ENCODE measurements at places on chromosomes 2 and 18.

- no peak for DNase-seq
Observed at GRCh38 chr2:164620873-164621763, at the start of gene GRB14. TSS of gene GRB14 (minus strand) at chr2:164621482. CDS start at chr2:164621309, 173 bp downstream.

DNA sequence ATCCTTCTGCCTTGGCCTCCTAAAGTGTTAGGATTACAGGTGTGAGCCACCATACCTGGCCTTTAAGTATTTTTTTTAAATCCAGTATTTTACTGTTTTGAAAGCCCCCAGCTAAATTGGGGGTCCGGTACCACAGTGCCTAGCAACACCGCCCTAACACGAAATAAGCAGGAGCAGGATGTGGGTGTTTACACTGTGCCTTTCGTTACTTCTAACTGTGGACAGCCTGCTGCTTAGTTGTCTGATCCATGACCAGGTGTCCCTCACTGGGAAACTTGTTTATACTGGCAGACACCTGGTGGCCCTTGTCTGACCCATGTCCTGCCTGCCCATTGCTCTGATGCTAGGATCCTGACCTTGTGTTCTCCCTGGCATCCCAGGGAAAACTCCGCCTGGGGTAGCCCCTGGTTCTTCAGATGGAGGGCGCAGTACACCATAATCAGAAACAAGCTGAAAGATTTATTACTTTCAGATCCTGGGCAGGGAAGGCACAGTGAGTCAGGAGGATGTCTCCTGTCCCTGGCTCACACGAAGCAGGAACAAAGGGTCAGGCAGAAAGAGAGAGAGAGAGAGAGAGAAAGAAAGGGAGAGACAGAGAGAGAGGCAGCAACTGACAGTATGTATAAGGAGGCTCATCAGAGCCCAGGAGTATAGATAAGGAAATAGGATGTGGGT, 55.7 kb downstream of the NCAPH start:
- DNase-seq: no peak

- no peak for DNase-seq
Observed at GRCh38 chr2:163595028-163595427, 140.8 kb downstream of the FIGN start.

- no peak for DNase-seq
Observed at GRCh38 chr18:26545335-26546123, 2.8 kb downstream of the KCTD1 start.

DNA sequence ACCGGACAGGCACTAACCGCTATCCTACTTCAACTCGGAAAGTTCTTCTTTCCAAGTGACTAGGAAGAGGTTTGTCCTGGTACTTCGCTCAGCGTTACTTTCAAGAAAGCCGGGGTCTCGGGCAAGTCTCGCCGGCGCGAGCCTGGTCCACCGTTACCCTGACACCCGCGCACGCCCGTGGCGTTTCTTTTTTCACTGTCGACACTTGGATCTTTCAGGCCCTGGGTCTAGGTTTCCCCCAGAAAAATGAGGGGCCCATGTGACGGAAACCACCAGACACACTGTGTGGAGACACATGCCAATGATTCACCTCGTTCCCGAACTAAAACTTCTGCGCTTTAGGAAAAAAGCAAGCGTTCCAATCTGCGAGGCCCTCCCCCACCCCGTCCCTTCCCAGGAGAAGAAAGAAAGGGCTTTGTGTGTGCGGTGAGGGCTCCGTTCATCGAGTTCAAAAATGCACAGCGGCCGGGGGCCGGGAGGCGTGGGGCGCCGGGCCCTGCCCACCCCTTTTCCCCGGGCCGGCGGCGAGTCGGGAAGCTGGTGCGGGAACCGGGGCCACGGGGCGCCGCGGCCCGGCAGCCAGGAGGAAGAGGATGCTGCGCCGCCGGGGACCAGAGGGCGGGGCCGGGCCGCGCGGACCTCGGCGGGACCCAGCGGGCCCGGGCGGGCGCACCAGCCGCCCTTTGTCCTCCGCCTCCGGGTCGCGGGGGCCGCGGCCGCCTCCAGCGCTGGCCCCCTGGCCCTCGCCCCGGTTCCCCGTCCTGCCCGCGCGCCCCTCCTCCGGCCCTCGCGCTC, 2.6 kb downstream of the ZNF521 start:
- no peak for DNase-seq

DNA sequence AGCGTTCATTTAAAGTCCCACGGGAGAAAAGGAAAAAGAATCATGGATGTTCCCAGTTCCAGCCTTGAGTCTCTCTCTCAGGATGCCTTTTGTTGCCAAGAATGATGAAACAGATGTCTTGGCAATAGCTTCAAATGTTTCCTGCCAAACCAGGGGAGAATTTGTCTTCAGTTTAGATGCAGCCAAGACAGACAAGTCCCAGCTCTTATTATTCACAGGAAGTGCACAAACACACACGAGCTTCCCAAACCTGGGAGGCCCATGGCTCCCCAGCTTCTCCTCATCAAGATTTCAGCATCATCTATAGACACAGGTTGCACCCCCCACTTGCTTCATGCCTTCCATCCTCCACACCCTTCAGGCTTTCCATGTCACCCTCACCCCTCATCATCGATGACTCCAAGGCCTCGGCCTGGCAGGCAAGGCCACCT, 45.9 kb downstream of the HS1BP3 start:
- no peak for DNase-seq

GRCh38 chr2:134943540-134943939, 24.9 kb downstream of the CCNT2 start:
- DNase-seq: no peak

DNA sequence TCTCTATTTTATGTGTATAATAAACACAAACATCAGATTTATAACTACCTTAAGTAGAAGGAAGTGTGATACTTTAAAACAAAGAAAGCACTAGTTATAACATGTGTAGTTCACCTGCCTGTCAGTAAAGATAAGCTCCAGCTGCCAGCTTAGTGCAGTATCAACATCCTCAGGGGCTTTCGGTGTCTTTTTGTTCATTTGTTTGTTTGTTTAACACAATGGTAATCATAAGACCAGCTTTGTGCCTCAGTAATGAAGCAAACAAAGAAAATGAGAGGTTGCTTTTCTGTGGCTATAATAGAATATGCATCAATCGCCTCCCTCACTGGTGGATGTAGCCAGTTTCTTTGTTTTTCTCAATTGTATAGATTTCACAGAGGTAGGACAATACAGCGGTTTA, 1499.0 kb upstream of the TMEFF2 start:
- peak; percentile 76 for DNase-seq

GRCh38 chr18:48142994-48143393, 212.5 kb upstream of the SMAD2 start:
- no peak for DNase-seq

- DNase-seq: no peak
Observed at GRCh38 chr2:66580166-66581049, 145.5 kb downstream of the MEIS1 start.

DNA sequence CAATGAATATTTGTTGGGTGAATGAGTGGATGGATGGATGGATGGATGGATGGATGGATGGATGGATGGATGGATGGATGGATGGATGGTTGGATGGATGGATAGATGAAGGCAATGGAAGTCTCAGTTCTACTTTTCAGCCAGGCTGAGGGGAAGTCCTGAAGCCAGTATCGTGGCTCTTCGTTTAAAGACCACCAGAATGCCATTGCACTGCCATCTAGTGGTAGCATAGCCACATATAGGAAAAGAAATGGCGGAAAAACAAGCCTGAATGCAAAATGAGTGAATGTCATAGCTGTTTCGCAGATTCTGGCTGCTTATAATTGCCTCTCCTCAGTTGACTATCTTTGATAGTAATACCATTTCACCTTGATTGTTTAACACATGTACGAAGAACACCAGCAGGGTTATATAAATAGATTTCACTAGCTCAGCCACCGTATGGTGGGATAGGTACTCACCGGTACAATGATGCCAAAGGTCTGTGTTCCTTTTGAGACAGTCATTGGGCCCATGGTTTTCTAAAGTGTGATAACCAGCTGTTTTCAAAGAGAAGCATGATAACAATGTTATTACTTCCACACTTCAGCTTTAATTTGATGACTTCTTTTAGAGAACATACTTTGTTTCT, 62.3 kb upstream of the GREB1L start:
- DNase-seq: peak; percentile 39

DNA sequence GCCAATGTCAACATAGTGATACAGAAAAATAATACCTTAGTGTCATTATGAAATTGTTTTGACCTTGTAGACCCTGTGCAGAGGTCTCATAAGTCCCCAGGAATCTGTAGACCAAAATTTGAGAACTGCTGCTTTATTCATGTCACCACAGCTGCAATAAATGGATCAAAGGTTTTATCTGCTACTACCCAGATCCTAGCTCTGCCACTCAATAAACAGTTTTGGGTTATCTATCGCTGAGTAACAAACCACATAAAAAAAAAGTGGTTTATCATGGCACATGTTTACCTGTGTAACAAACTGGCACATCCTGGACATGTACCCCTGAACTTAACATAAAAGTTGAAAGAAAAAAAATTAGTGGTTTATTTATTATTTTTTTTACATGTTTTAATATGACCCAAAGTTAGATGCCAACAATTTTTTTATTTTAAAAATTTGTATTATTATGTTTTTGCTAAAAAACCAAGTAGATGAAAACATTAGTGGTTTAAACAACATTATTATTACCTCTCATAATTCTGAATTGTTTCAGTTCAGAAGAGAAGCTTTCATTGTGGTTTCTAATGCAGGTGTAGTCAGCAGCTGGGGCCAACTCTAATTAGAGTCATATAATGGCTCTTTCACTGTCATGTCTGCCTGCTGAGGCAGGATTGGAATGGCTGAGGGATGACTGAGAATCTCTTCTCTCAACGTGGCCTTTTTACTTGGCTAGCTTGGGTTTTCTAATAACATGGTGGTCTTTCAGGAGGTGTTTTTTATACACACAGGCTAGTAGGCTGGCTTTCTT, 103.3 kb upstream of the SLC38A11 start:
- no peak for DNase-seq

DNA sequence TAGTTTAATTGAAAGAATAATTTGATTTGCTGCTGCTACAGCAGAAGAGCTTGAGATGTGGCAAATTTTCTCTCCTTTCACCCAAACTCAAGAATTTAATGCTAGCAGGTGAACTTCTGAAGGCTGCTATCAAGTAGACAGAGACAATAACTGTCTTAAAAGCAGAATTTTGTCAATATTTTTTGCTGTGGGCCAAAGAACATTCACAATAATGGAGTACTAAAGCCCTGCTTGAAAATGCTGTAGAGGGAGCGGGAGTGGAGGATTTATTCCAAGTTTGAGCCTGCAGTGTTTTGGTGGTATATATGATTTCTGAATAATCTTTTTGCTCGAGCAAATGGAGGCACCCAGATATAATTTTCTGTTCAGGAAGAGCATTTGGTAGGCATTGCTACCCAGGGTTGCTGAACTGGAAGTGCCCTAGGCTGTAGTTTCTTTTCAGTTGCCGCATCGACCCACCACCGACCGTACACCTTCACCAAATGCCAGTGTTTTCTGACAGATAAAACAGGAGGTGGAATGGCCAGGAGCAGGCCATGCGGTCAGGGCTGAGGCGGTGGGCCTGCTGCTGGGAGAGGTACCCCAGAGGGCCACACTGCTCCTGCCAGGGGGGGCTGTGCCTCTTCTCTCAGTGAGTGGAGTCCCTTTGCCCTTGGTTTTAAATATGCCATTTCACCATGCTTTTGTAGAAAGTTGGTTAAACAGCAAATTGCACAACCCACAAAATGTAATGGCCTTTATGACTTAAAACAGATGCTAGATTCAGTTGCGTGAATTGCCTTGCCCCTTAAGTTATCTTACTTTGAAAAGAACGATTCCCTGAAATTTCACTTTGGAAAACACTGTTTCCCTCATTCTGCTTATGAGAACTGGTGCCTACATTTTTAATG, 36.4 kb downstream of the TSHZ1 start:
- no peak for DNase-seq

GRCh38 chr18:36620788-36621187, 208.0 kb downstream of the TPGS2 start:
- DNase-seq: no peak

- no peak for DNase-seq
Observed at GRCh38 chr18:59763541-59764136, 66.4 kb upstream of the CCBE1 start.

- no peak for DNase-seq
Observed at GRCh38 chr18:74622072-74622471, 24.4 kb downstream of the ZNF407 start.

- no peak for DNase-seq
Observed at GRCh38 chr2:204313256-204313655, 232.0 kb upstream of the PARD3B start.

DNA sequence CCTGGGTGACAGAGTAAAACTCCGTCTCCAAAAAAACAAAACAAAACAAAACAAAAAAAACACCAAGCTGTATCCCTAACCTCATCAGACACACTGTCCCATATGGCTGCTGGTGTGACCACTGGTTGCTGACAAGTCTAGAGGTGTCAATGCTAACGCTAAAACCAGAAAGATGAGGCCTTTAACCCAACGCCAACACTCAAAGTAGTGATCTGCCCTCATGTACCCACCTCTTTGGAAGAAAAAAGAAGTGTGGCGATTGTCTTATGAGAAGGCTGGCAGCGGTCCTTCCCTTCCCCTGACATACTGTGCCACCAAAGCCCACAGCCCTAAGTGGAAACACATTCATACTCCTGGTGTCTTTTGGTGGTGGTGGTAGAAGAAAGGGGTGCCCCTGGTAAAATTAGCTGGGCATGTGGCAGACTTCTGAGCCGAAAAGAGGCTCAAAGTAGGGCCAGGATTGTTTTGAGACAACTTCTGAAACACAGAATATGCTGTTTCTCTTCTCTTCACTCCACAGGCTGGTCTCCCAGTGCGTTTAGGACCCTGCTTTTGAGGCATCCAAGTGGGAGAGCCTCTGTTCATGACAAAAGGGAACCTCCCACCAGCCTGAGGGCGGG, 9.8 kb downstream of the SERTAD2 start:
- no peak for DNase-seq

DNA sequence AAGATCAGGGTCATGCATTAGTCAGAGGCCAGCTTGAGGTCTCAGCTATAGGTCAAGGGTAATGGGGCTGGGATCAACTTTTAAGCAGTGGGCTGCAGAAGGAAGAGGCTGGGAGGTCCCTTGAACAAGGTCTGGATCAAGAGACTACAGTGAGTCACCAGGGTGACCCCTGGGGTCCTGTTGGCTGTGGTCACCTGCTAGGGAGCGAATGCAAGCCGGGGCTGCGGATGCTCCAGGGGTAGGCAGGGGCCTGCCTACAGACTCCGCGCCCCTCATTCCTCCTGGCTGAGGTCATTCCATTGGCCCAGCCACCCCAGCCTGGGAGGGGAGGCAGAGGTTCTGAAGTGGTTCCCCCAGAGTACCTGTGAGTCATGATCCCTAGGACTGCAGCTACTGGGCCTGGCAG, 110.4 kb downstream of the CYP26B1 start:
- DNase-seq: no peak

- DNase-seq: peak; percentile 19
Observed at GRCh38 chr2:183950673-183951072, 647.7 kb upstream of the ZNF804A start.

- DNase-seq: no peak
Observed at GRCh38 chr2:181991171-181991885, 5.7 kb downstream of the PPP1R1C start.

GRCh38 chr2:175872721-175873120, 129.3 kb downstream of the LNPK start:
- DNase-seq: no peak

Measured in NCI-H2081 treated with DMSO at 0.1 percent for 48 hours (cell line).